ENCODE measurements at places on chromosomes 2 and 18.

DNA sequence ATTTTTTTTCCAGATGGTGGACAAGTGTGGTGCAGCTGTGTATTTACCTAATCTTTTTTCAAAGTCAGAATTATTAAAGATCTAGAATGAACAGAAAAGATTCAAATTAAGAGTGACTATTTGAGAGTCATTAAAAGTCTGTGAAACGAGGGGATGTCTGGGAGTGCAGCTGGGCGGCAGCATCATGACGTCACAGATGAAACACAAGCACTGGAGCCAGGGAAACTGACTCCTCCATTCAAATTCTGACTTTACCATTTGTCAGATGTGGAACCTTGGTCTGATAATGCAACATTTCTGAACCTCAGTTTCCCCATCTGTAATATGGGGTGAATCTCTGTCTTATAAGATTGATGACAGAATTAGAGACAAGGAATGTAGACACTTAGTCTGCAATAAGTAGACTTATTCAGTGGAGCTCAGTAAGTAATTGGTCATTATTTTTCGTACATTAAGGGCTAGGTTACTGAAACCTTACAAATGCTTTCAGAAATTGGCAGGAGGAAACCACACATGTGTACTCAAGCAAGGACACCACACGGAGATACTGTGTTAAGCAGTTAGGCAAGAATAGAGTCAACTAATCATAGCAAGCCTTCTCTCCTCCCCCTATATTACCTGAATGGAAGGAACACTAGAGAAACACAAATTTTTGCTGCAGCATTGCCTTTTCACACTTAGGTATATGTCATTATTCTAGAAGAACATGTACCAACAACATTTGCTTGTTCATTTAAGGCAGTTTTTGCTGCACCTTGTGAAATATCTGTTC, 27.8 kb upstream of the CXXC1 start:
- DNase-seq: no peak

DNA sequence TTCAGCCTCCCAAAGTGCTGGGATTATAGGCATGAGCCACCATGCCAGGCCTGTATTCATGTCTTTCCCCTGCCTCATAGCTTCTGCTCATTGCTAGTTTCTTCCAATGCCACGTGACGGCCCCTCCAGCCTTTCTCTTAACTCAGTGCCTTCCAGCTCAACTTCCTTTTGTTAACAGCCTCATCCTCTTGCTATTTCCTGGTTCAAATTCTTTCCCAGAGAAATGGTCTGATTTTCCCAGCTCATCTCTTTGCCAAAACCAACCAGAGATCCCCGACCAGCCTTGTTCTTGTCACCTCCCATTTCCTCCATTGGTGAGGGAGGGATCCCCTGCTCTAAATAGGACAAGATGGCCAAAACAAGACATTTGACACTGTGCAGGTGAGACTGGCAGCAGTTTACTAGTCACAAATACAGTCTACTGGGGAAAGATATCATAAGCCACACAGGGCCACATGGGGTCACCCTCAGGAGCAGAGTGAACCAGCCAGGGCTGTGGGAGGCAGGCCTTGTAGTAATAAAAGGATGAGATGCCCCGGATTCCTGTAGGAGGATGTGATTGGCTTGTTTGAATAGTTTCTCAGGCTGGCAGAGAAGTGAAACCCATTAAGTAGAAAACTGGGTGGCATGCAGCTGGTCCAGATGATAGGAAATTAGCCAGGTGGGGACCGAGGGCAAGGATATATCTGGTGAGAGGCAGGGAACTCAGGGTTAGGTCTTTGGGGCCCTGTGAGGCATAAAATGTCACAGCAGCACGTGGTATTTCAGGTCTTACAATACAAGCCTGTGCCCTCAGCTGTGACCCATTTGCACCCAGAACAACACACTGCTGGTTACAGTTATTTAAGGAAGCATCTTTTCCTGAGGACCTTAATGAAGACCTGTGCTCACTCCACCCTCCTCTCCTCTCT, 6.4 kb downstream of the CD207 start:
- DNase-seq: no peak

- no peak for DNase-seq
These were observed 172.3 kb downstream of the ALK start for GRCh38 chr2:29749041-29749440.

GRCh38 chr2:238438856-238439849, 12.4 kb downstream of the ASB1 start:
- no peak for DNase-seq

DNA sequence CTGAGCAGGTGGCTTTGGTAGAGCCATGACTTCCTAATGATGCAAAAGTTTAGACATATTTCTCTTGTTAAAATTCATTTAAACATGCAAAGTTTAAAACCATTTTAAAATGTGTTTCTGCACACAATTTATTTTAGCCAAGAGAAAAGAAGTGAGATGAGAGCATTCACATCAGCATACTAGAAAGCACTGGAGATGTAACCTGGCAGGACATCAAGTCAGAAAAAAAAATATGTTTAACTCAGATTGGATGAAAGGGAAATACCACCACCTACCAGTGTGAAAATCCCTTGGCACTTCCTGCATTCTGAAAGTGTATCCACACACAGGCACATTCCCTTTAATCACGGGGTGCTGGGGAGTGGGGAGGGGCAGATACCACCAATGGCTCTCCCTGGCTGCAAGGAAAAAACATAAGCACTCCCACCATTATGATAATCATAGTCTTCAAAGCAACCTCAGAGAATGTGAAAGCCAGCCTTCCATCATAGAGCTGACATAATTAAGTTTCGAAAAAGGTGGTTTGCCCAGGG, 25.0 kb downstream of the DNER start:
- DNase-seq: no peak

GRCh38 chr18:54975598-54975997, 16.3 kb upstream of the CCDC68 start:
- no peak for DNase-seq

DNA sequence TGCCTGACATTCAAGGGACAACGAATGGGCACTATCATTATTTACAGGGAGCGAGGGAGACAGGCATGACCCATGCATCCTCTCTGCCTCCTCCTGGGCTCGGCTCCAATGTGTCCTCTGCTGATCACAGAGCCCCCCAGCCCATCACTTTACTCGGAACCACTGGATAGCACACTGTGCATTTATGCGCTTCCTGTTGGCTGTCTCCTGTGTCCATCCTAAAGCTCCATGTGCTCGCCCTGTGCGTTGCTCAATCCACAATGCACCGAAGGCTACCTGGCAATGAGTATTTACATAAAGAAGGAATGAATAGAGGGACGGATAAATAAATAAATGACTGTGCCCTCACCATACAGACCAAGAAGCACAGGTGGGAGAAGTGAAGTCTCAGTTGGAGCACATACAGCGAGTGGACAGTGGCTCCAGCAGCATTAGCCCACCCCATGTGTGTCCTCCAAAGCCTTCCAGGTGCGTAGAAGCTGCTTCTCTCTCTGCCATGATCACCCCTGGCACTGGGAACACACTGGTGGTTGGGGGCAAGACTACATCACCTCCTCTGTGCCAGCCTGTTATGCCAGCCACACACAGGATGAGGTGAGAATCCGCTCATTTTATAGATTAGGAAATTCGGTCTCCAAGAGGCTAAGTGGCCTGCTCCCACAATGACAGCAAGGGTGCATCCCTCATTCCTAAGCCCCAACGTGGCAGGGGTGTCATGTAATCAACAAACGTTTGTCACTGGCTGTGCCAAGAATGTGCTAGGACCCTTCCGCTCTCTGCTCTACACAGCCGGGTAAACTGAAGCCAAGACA, 2.3 kb upstream of the GDF7 start:
- no peak for DNase-seq

DNA sequence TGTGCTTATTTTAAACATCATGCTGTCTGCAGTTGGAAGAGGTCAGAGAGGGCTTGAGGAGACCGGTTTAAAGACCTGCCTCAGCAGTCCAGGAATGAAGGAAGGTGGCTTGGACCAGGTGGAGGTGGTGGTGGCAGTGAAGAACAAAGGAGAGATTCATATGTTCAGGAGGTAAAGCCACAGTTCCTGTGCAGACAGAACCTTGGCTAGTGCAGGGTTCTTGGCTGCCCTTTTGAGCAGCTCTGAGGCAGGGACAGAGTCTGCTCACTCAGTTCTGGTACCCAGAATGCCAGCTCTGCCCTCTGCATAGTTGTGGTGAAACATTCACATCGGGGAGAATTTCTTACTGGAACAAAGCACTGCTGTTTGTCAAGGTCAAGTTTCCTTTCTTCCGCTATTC, 669.7 kb upstream of the HS6ST1 start:
- DNase-seq: no peak

Data from brain pericyte (primary cell).